ENCODE measurements at places on chromosomes 3 and 15.

- DNase-seq: no peak
Measured at GRCh38 chr3:169493521-169494141, 169.9 kb downstream of the MECOM start.

GRCh38 chr15:73839699-73840377, 33.5 kb upstream of the TBC1D21 start:
- DNase-seq: no peak

- DNase-seq: no peak
Measured at GRCh38 chr3:140170612-140171011, 235.6 kb downstream of the CLSTN2 start.

DNA sequence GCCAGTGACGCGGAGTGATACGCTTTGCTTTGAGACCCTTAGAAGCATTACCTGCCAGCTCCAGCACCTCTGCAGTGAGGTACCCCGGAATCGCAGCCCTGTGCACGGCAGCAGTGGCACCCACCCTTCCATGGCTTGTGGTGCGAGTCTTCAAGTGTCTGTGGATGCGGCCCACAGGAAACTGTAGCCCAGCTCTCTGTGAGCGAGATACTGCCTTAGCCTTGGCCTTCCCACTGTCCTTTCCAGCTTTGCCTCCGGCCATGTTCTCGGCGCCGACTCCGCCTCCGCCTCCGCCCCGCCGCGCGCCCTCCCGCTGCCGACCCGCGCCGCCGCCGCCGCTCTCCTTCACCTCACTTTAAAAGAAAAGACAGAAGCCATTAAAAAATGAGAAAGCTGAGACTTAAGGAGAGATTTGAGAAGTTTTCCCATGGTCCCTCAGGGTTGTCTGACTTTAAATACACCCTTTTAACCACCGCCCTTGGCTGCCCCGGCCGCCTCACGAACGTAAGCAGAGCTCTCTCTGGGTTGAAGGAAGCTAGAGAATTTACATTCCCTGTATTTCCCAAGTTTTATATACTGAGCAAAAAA, 78.5 kb upstream of the FAM174B start:
- DNase-seq: no peak

DNA sequence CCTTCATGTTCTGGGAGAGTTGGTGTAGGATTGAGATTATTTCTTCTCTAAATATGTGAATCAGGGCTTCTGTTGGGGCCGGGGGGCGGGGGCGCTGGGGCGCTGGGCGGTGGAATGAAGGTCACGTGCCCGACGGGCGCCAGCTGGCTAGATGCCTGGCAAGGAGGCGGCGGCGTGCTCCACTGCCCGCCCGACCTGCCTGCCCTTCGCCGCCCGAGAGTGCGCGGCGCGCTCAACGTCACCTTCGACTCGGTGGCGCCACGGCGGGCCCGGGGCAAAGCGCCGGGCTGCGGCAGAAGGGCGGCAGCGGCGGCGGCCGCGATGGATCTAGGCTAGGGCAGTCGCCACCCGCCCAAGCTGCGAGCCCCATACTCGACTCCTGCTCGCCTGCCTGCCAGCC, 47.0 kb upstream of the LHFPL4 start:
- no peak for DNase-seq

DNA sequence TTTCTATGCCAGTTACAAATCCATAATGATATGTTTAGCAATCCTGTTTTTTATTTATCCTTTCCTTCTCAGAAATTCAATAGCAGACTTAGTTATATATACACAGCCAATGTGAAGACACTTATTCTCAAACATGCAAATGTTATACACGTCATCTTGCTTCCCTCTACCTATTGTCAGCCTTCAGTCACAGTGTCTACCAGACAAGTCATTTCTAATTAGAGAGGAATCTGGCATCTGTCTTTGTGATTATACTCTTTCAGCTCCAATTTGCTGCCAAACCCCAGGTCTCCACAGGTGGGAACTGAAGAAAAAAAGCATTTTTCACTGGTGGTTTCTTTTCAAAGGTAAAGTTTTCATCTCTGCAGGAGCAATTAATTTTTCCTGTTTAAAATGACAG, 793.1 kb downstream of the AGBL1 start:
- no peak for DNase-seq

- DNase-seq: no peak
Measured at GRCh38 chr15:62737551-62737950, 305.0 kb upstream of the TPM1 start.

GRCh38 chr15:36109943-36110658, 469.3 kb upstream of the CDIN1 start:
- DNase-seq: no peak

DNA sequence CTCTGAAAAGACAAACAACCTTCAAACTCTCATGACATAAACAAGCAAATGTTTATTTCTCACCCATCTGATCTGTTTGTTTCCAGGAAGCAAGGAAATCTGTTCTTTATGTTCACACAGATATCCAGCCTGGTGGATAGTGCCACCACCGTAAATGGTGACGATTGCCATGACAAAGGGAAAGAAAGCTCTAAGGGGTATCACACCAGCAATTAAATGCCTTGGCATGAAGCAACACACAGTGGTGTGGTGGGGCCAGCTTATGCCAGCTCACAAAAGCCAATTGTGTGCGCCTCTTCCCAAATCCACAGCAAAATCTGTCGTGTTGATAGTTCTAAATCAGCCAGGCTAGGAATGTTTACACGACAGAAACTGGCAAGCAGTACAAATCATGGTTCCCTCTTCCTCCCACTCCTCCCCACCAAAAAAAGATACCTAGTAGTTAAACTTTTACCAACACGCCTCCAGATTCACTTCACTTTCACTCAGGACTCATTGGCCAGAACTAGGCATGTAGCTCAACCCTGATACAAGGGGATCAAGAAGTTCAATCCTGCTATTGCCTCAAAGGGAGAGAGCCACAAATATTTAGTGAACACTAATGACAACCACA, 189.2 kb upstream of the SLCO3A1 start:
- no peak for DNase-seq

- no peak for DNase-seq
Measured at GRCh38 chr3:183490211-183490601, 61.8 kb upstream of the MCF2L2 start.

GRCh38 chr15:39592500-39592899, 11.6 kb downstream of the THBS1 start:
- no peak for DNase-seq

DNA sequence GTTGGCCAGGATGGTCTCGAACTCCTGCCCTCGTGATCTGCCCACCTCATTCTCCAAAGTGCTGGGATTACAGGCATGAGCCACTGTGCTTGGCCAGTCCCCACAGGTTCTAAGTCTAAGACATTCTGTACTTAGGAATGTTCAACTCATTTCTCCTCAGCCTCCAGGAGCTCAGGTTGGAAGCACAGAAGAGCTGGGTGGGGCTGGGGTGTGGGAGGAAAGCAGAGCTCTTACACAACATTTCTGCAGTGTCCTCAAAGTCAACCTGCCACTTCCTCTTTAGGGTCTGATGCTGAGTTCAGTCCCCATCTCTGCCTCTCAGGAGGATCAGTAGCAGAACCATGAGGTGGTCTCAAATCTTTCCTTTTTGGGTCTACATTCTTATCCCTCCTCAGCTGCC, 75.5 kb downstream of the MRPL46 start:
- DNase-seq: no peak

DNA sequence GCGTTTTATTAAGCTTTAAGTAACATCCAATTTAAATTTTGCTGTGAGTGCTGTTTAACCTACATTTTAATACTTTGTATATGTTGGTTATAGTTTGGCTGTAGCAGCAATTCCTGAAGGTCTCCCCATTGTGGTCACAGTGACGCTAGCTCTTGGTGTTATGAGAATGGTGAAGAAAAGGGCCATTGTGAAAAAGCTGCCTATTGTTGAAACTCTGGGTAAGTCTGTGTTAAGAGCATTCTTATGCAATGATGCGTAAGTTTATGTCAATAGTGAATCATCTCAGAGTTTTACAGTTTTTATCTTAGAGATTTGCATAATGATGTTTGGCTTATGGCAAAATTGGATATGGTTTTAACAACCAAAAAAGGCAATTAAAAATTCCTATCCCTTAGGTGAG, 62.7 kb downstream of the ASTE1 start:
- DNase-seq: no peak

DNA sequence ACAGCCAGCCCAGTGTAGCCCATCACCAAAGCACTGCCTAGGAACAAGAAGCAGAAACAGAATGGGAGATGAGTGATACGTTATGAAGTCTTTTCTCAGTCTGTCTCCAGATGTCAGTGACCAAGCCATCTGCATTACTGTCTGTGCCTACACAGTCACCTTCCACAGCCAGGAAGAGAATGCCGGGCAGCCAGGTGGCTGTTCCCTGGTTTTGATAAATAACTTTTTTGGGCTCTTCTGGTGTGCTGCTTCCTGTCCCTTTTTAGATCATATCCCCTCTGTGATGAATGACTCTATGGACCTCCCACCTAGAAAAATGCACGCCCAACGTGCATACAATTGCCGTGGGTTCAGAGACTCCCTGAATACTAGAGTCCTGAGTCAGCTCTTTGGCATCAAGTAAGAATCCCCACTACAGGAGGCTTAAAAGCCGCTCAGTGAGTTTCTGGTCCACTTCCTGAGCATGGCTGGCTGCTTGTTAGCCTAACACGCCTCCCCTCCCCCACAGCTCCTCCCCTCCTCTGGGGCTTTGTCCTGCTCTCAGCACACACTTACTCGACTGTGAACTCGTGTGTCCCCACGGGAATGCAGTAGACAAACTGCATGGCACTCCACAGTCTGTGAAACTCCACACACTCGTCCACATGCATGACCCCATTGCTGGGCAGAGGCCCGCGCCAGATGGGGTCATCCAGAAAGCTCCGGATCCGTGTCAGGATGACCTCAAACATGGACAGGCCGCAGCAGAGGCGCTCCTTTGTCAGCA, 34.7 kb downstream of the NIPA2 start:
- no peak for DNase-seq

- DNase-seq: no peak
Measured at GRCh38 chr3:175047786-175048185, 188.7 kb downstream of the NAALADL2 start.

DNA sequence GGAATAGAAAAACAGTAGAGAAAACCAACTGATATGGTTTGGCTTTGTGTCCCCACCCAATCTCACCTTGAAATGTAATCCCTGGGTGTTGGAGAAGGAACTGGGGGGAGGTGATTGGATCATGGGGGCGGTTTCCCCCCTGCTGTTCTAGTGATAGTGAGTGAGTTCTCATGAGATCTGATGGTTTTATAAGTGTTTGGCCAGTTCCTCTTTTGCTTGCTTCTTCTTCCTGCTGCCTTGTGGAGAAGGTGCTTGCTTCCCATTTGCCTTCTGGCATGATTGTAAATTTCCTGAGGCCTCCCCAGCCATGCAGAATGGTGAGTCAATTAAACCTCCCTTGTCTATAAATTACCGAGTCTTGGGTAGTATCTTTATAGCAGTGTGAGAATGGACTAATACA, 48.4 kb downstream of the EOMES start:
- DNase-seq: no peak

GRCh38 chr3:192063570-192063969, 602.6 kb downstream of the PYDC2 start:
- DNase-seq: no peak

- DNase-seq: no peak
Measured at GRCh38 chr15:88695101-88695500, 56.3 kb downstream of the ISG20 start.

GRCh38 chr15:72515591-72516389, 41.7 kb downstream of the ARIH1 start:
- DNase-seq: no peak

DNA sequence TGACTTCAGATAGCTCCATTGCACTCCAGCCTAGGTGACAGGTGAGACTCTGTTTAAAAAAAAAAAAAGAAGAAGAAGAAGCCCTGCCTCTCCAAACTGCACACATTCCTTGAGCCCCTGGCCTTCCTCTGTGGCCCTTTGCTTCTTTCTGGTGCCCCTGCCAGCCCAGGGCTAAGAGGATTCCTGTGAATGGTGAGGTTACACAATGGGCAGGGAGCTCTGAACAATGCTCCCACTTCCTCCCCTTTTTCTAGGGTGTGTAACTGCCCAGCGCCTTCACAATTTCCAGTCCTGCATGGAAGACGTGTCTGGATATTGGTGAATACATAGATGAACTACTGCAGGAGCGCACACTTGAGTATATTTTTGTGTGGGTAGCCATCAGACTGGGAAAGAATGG, 3.6 kb upstream of the AMOTL2 start:
- no peak for DNase-seq

DNA sequence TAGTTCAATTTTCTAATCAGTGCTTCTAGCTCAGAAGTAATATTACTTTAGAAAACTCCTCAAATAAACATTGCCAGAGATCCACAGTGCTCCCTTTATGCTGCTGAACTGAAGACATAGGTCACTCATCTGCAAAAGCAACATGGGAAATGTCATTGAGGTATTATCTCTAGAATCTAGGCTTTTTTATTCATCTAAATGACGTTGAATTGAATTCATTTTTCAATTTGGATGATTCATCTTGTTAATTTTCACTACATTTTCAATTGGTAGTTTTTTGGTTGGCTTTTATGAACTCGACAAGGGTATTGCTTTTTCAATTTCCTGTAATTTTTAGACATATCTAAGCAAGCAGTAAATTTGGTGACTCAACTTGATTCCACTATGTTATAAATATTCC, 275.4 kb downstream of the NFKBIZ start:
- DNase-seq: no peak

- no peak for DNase-seq
Measured at GRCh38 chr3:100023595-100023994, 90.7 kb downstream of the FILIP1L start.
